NCI-H1105 (cell line): ENCODE measurements at places on chromosomes 6 and 20.

- no peak for DNase-seq
Measured at GRCh38 chr6:130138116-130138908, 84.4 kb downstream of the SAMD3 start.

- DNase-seq: no peak
Measured at GRCh38 chr6:81614292-81614691, 138.2 kb downstream of the TENT5A start.

DNA sequence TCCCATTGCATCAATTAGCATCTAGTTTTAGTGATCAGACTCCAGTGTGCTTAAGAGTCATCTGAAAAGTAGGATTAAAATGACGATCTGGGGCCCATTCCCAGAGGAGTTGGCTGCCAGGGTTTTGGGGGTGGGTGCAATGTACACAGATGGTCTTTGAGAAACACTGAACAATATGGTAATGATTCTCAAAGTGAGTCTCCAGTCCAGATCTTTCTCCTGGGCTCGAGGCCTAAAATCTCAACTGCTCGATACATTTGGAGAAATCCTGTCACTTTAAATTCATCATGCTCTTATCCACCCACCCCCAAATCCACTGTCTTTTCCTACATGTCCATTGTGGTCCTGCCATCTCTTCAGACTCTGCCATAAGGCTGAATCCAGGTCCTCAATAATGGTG is 80.7 kb upstream of the MYLIP start:
- DNase-seq: no peak

DNA sequence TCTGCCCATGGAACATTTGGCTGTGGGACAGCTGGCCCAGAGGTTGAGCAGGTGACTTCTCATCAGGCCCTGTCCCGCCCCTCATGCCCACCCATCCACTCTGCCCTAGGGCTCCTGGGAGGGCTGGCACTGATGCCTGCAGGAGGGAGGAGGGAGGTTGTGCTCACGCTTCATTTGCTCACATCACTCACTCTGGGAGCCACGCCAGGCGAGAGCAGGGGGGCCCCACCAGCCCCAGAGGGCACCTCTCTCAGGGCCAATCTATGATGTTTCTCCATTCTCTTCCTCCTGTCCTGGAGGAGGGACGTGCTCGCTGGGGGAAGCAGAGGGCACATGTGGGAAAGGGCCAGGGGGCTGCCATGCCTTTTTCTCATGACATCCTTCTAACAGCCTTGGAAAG is 10.9 kb upstream of the GLP1R start:
- DNase-seq: no peak

DNA sequence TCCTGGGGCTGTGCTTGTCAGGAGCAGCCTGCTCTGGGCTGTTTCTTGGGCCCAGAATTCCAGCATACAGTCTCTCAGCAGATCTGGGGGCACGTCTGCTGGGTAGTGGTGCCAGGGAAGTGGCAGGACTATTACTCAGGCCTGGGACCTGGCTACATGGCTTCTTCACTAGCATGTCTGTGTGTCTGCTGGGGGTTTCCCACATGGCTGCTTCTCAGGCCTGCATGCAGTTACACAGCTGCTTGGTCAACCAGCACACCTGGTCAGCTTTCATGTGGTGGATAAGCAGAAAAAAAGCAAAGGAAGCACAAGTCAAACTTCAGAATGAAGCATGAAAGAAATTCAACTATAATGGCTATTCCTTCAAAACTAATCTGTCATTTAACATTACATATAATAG is 316.2 kb upstream of the NOX3 start:
- no peak for DNase-seq

GRCh38 chr6:22878324-22878701 is 308.9 kb downstream of the HDGFL1 start:
- DNase-seq: no peak

GRCh38 chr20:1371202-1371782 is 21.6 kb downstream of the FKBP1A start:
- DNase-seq: no peak

GRCh38 chr6:31068669-31069340 is 43.6 kb downstream of the C6orf15 start:
- peak; percentile 81 for DNase-seq

DNA sequence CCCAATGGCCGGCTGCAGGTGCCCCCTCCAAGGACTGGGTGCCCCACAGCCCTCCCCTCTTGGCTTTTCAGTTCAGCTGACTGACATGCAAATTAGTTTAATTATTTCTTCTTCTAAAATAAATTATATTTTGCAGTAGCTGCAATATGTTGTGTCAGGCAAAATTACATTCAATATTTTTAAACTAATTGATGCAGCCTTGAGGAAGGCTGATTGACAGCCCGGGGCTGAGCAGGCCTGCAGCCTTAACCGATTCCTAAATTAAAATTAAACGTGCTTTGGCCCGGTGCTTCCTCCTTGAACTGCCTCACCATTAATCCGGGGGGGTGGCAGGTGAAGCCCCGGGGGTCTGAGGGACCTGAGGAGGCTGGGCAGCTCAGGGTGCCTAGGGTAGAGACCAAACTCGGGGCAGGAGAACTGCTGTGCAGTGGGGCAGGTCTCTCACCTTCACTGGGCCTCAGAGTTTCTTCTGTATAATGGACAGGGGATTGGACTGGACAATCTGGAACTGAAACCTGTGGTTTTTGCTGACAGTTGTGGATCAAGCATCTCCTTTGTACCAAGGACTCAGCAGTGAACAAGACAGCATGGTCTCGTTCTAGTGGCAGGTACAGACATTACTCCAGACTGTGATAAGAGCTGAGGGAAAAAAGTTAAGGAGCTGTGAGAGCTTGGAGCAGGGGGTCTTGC is 72.5 kb downstream of the CD40 start:
- no peak for DNase-seq
